ENCODE measurements at places on chromosomes 5 and 9.

- DNase-seq = no peak
Observed at GRCh38 chr5:167472566-167473108, 818.8 kb upstream of the WWC1 start.

- DNase-seq = no peak
Observed at GRCh38 chr9:120934281-120934680, 7.7 kb upstream of the TRAF1 start.

- no peak for DNase-seq
Observed at GRCh38 chr9:130117816-130118632, 54.2 kb upstream of the NCS1 start.

- no peak for DNase-seq
Observed at GRCh38 chr5:91339063-91339705, 43.9 kb downstream of the ARRDC3 start.

- DNase-seq = no peak
Observed at GRCh38 chr5:142779163-142779840, 9.1 kb downstream of the ARHGAP26 start.

- DNase-seq = no peak
Observed at GRCh38 chr5:1808439-1808838, 7.2 kb downstream of the NDUFS6 start.

GRCh38 chr9:20405078-20405477, 217.2 kb downstream of the MLLT3 start:
- DNase-seq = no peak

DNA sequence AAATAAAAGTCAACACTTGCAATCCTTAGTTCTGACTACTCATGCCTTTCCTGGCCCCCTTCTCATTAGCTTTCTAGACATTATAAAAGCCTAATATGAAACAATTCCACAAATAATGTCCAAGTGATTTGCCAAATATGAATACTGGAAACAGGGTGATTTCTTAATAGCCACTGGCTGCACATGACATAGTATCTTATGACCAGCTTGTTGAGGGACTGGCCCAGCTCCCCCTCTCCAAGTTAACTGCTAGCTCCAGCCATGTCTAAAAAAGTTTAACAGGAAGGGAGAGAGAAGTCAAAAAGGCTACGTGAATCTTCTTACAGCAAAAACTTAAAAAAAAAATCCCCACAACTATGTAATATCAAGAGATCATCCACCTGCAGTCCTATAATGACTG, 1.5 kb downstream of the CERT1 start:
- DNase-seq = no peak

GRCh38 chr9:134928436-134929192, 10.9 kb upstream of the FCN1 start:
- DNase-seq = no peak

GRCh38 chr5:157766442-157766841, 22.9 kb downstream of the LSM11 start:
- DNase-seq = no peak

GRCh38 chr5:151270599-151270998, 17.6 kb downstream of the GM2A start:
- DNase-seq = no peak

DNA sequence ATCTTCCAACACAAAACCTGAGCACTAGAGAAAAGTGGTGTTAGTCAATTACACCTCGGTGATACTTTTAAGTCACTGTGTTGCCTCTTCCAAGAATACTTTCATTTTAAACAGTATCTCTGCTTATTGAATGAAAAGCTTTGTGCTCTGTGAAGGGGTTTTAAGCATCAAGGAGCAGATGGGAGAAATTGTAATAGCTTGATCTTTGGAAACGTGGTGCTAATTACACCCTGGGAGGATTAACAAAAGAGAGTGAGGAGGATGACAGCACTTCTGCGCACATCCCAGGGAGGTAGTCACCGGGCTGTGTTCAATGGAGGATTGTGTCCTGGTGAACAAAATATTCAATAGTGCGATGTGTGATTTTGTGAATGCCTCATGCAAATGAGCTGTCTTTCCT, 477.4 kb upstream of the ADAMTS16 start:
- DNase-seq = no peak

GRCh38 chr9:126838055-126838811, 22.2 kb upstream of the ZBTB34 start:
- DNase-seq = no peak

- DNase-seq = no peak
Observed at GRCh38 chr5:96870094-96871026, 5.9 kb upstream of the ERAP2 start.

DNA sequence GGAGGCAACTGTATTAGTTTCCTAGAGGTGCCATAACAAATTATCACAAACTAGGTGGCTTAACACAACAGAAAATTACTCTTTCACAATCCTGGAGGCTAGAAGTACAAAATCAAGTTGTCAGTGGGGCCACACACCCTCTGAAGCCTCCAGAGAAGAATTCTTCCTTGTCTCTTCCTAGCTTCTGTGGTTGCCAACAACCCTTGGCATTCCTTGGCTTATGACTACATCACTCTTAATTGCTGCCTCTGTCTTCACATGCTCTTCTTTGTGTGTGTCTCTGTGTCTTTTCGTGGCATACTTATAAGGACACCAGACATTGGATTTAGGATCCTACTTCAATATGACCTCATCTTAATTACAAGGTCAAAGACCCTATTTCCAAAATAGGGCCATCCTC, 327.5 kb downstream of the CHSY3 start:
- no peak for DNase-seq

DNA sequence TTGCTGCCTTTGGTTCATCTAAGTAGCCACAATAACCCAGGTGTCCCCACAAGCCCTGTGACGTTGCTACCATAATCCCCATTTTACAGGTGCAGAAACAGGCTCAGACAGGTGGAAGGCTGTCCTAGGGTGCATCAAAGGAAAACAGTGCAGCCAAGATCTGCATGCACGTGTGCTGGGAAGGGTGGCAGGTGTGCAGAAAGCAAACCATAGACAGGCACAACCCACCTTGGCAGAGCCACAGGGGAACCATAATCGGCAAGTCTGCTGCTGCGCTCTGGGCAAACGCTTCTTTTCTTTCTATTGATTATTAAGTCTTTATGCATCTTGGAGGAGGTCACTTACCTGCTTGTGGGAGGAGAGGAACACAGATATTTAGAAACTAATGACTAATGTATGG, 7.1 kb downstream of the NSG2 start:
- DNase-seq = no peak

GRCh38 chr5:74241751-74242140, 398.8 kb downstream of the ENC1 start:
- DNase-seq = no peak

GRCh38 chr5:37506722-37507121, 127.6 kb downstream of the WDR70 start:
- no peak for DNase-seq

- DNase-seq = no peak
Observed at GRCh38 chr5:1447671-1448361, 2.6 kb upstream of the SLC6A3 start.

DNA sequence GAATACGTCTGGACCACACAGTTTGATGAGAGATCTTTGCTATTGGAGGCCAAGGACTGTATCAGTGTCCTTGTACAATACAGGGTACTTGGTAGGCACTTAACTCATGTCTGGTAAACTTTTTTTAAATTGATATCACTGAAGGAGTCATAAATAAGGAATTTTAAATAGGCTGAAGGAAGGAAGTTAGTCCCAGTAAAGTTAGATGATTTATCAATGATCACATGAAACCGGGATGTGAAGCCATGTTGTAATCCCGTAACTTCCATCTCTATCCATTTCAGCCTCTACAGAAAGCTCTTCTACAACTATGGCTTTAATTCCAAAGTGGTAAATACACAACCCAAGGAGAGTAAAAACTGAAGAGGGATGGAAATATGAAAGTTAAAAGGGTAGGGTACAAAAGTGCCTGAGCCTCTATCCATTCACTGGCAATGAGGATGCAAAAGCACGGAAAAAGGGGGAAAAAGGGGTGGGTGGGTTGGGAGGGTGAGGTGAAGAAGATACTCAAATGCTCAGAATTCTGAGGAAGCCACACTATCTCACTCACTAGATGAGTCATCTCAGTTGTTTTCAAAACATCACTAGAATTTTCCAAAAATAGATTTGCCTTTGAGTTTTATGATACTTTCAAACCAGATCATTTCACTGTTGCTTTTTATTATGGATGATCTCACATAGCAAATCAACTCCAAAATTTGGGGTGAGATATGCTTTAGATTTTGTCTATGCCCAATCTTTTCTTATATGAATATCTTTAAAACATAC, 1053.5 kb downstream of the NR2F1-AS1 start:
- no peak for DNase-seq

DNA sequence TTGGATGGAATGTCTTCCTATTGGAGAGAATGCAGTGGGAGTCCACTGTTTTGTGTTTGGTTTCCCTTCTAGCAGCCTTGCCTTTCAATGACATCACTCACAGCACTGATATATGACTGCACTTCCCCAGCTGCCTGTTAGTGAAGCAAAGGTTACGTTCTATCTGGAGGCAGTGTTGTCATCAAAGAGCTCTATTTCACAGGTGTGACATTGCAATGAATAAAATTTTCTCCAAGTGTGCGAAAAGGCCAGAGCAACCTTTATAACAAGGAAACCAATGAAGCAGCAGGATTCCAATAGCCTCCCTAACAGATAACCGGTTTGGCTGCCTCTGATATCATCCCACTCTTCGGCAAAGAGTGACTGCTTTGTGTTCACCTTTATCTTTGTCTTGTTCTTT, 523.5 kb upstream of the ZNF608 start:
- DNase-seq = no peak

DNA sequence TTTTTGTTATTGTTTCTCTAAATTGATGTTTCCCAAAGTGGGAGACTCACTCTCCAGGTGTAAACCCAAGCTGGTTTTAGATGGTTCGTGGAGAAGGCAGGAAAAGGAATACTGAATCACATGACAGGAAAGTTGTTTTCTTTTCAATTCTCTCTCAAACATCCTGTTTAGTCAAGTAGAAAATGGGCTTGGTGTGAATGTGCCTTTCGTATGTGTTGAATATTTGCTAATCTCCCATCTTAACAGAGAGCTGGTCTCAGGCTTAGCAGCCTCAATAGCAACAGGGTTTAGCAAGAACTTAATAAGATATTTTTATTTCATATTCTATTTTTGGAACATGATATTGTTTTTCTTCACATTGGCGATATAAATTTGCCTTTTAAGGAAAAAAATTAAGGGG, 119.7 kb downstream of the INSYN2B start:
- no peak for DNase-seq

DNA sequence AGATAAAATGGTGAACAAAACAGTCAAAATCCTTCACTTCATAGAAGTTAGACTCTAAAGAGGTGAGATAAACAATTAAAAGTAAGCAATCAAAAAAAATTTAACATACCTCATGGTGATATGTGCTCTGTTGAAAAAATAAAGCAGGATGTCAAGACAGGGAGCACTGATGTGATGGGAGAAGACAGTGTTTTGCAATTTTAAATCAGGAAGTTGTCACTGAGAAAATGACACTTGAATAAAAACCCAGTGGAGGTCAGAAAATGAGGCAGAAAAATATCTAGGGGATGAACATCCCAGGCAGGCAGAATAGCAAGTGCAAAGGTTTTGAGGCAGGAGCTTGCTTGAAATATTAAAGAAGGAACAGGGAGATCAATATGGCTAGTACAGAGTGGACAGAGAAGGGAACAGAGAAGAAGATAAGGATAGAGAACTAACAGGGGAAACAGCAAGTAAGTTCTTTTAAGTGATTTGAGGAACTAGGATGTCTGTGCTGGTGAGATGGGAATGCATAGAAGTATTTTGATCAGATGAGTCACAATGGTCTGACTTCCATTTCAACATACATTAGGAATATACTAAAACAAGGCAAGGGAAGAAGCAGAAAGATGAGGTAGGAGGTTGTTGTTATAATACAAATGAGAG, 130.4 kb downstream of the CHSY3 start:
- DNase-seq = no peak

- no peak for DNase-seq
Observed at GRCh38 chr5:172852490-172853354, 18.7 kb downstream of the ERGIC1 start.

DNA sequence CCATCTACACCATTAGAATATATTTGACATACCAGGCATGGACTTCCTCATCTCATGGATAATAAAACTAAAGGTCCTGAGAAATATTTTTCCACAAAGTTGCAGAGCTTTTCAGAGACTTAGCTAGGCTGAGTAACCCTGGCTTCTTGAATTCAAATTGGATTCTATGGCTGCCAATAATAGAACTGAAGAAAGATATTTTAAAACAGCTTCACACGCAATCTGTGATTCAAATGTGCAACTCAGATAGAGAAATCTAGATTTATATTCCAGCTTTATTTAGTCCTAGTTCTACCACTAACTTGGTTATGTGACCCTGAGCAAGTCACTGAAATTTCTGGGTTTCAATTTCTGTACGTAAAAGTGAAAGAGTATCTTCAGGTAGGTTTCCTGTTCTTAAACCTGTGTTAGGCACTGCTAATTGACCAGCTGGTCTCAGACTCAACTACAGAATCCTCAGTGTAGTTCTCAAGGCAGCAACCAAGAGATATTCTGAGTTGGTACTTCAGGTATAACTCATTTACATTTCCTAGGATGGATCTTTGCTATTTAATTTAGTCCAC, 235.3 kb downstream of the GABRB2 start:
- no peak for DNase-seq

DNA sequence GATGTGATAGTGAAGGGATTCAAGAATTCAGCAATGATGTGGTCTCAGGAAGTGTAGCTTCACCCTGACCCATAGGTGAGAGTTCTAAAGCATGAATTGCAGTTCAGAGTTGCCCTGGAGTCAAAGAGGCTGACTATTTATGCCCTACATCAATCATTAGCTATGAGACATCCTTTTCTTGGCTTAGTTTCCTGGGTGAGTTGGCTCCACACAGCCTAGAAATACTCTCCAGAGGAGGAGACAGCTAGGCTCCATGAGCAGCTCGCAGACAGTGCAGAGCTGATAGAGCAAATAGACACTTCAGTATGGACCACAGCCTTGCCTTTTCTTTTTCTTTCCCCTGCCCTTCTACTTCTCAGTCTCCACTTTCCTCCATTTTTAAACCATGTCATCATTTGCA, 1651.8 kb downstream of the MAT2B start:
- DNase-seq = no peak

GRCh38 chr5:3269395-3270169, 326.1 kb upstream of the IRX1 start:
- DNase-seq = no peak

GRCh38 chr5:44809956-44810420, 1.2 kb downstream of the MRPS30 start:
- DNase-seq = no peak

- no peak for DNase-seq
Observed at GRCh38 chr5:72649449-72649848, 142.2 kb upstream of the ZNF366 start.

GRCh38 chr9:128747241-128747640, 23.3 kb upstream of the ZDHHC12 start:
- no peak for DNase-seq

GRCh38 chr5:122874179-122874875, 28.9 kb downstream of the SNX24 start:
- no peak for DNase-seq

- no peak for DNase-seq
Observed at GRCh38 chr5:77906806-77907205, 130.7 kb upstream of the TBCA start.

- no peak for DNase-seq
Observed at GRCh38 chr5:61182449-61182848, 20.2 kb upstream of the SMIM15 start.

- DNase-seq = no peak
Observed at GRCh38 chr9:35872505-35872904, 2.3 kb upstream of the OR13J1 start.

- no peak for DNase-seq
Observed at GRCh38 chr5:80941496-80941895, 18.7 kb upstream of the RASGRF2 start.

All from urinary bladder (tissue), 4 donors.